ENCODE measurements at places on chromosomes 7 and 10. TPM values are rescaled to one million over a fixed set of nuclear protein-coding genes. Genes with fewer than 3 reads are reported as not detected.

The PTN gene
- 30.9 TPM for total RNA-seq

The GNGT1 gene
- total RNA-seq = not detected

The KAZALD1 gene
- total RNA-seq = 0.26 TPM

The EBLN1 gene
- total RNA-seq = not detected

The NPC1L1 gene
- not detected for total RNA-seq

The ACSM6 gene
- total RNA-seq = not detected

DNA sequence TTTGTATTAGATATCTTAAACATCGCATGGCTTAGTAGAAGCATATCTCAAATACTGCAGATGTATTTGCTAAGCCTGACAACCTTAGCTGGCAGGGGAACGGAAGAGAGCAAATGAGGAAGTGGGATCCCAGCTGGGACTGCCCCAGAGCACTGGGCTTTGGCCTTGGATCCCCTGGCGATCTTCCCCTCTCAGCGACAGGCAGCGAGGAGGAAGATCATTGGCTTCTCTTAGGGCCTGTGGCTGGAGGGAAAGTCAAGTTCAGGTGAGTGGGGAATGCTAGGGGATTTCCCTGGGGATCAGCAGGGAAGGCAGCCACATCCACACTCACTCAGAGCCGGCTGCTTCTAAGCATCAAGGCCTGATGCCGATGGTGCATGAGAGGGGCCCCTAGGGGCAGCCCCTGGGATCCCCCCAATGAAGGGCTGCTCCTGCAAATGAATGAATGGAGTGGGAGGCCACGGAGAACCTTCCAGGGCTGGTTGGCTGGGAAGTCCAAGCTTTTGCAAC is 42.0 kb downstream of the LYZL2 start:
- H3K4me1 ChIP-seq = no peaks in the 10 kb centered on the region
- no peak overlapping the region for H3K4me3 ChIP-seq
- DNase-seq = no peak

GRCh38 chr7:101612885-101613515 is 16.1 kb downstream of the MYL10 start:
- DNase-seq = no peak
- H3K27ac ChIP-seq = no peak overlapping the region
- no peaks in the 10 kb centered on the region for H3K4me1 ChIP-seq
- H3K4me3 ChIP-seq = no peak overlapping the region

DNA sequence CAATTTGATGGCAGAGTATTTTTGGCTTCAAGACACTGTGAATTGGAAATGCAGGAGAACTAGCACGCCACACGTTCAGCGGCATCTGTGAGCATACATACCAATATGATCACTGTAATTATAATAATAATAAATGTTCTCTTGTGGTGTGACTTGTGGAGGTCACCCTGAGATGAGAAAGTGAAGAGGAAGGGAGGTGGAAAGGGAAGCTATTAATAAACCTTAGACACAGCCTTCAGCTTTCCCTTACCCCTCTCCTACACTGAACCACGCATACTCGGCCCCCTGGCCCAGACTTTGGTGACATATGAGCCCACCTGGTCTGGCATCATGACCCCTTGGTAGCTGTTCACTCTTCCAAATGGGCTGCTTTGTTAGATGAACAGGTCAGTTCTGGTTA is 139.1 kb downstream of the SORCS3 start:
- no peaks in the 10 kb centered on the region for H3K36me3 ChIP-seq
- H3K4me3 ChIP-seq = no peak overlapping the region
- no peak for DNase-seq

DNA sequence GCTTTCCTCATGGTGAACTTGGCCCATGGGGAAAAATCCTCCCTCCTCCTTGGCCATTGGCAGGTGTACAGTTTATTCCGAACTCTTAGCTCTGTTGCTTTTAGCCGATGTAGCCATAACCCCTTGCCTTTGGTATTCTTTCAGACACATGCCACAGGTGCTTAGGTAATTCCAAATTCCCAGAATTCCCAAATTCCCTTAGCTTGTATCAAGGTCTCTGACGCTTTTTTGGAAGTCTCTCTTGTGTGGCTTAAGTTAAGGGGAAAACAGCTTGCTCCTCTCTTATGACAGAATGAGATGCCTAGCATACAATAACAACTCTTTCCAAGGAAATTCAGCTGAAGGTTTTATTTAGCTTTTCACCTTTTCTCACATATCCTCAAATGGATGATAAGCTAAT is 68.0 kb downstream of the SUGCT start:
- H3K36me3 ChIP-seq = no peaks in the 10 kb centered on the region
- no peak overlapping the region for H3K4me3 ChIP-seq
- H3K27ac ChIP-seq = no peak overlapping the region
- H3K27me3 ChIP-seq = no peaks in the 10 kb centered on the region
- no peak for DNase-seq

DNA sequence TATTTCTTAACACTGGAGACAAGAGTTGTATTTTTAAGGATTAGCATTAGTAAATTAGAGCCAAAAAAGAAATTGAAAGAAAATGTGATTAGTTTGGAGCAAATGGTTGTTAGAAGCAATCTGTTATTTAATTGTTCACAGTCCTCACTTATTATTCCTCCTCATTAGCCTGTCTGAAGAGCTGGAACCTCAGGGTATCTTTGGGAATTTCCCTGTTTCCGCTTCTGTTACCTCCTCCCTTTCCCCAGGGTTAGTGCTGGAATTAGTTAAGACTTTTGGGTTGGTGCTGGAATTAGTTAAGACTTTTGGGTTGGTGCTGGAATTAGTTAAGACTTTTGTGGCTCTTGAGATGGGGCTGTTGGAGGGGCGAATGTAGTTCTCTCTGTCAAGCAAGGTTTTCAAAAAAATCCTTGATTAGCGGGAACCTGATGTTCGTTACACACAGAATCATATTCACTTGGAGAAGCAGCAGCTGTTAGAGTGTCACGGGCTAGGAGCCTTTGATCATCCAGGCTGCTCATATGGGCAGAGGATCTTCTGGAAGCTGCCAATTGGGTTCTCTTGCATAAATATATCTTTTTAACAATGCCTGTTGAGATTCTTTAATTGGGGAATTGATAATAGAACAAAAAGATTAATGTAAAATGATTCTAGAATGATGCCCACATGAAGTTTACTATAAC is 251.0 kb upstream of the NPSR1 start:
- no peaks in the 10 kb centered on the region for H3K27me3 ChIP-seq
- no peaks in the 10 kb centered on the region for H3K4me1 ChIP-seq
- no peaks in the 10 kb centered on the region for H3K36me3 ChIP-seq

DNA sequence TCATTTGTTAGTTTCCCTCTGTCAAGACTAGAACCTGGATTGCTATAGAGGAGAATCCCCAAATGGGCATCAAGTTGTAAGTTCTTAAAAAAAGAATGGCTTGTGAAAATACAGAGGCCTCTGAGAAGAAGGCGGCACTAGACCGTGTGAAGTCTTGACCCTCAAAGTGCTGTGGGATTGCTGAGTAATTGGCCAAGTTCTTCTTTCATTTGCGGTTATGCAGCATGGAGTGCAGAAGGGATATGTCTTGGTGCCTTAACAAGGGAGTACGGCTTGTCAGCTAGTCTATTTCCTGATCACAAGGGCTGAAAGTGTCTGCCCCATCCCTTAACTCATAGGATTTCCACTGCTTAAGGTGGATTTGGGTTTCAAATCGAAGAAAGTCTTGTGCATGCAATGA is 81.2 kb downstream of the MKX start:
- no peak overlapping the region for H3K4me3 ChIP-seq
- no peaks in the 10 kb centered on the region for H3K4me1 ChIP-seq
- H3K27me3 ChIP-seq = no peaks in the 10 kb centered on the region

DNA sequence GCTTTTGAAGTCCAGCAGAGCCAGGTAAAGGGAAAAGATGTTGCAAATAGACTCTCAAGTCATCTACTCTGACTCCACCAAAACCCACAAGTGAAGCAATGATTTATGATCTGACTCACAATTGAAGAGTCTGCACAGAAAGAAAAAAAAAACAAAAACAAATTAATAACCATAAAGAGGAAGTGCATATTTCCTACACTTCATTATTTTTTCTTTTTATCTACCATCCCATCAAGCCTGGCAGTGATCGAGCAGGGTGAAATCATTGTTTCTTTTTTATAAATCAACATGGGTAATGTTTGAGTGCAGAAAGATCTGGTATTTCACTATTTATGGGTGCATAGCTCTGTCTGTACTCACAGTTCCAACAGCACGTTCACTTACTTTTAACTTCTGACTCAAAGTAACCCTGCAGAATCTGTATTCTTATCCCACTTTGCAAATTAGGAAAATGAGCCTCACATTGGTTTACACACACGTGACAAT is 829.0 kb downstream of the TNS3 start:
- DNase-seq = peak; percentile 28
- H3K27ac ChIP-seq = peak overlapping the region; percentile 71
- H3K36me3 ChIP-seq = no peaks in the 10 kb centered on the region
- no peaks in the 10 kb centered on the region for H3K27me3 ChIP-seq

DNA sequence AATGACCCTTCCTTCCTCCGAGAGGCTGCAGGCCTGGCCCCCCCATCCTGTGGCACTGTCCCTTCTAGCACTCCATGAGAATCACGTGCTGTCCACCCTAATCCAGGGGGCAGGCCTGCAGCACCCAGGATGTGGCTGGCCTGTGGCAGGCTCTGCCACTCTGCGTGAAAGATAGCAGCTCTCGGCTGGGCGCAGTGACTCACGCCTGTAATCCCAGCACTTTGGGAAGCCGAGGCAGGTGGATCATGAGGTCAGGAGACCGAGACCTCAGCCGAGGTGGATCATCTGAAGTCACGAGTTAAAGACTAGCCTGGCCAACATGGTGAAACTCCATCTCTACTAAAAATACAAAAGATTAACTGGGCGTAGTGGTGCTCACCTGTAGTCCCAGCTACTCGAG is 18.9 kb upstream of the LFNG start:
- no peak overlapping the region for H3K4me3 ChIP-seq
- H3K36me3 ChIP-seq = no peaks in the 10 kb centered on the region
- H3K27me3 ChIP-seq = no peaks in the 10 kb centered on the region
- H3K4me1 ChIP-seq = no peaks in the 10 kb centered on the region
- no peak overlapping the region for H3K27ac ChIP-seq
- no peak for DNase-seq

DNA sequence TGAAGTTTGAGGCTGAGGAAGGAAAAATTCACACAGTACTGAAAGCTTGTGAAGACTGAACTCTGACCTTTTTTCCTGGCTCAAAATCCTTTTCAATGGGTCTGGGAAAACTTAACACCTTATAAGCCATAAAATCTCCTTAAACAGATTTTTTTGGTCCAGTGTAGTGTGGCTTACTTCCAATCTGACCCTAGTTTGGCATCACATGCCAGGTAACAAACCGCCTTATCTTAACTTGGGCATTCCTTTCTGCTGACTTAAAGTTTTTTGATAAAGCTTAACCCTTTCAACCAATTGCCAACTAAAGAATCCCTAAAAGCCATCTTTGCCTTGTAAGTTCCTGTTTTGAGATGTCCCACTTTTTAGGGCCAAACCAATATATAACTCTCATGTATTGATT is 13.2 kb upstream of the ITPRID1 start:
- no peaks in the 10 kb centered on the region for H3K27me3 ChIP-seq
- H3K36me3 ChIP-seq = no peaks in the 10 kb centered on the region
- H3K4me1 ChIP-seq = no peaks in the 10 kb centered on the region
- no peak overlapping the region for H3K4me3 ChIP-seq

DNA sequence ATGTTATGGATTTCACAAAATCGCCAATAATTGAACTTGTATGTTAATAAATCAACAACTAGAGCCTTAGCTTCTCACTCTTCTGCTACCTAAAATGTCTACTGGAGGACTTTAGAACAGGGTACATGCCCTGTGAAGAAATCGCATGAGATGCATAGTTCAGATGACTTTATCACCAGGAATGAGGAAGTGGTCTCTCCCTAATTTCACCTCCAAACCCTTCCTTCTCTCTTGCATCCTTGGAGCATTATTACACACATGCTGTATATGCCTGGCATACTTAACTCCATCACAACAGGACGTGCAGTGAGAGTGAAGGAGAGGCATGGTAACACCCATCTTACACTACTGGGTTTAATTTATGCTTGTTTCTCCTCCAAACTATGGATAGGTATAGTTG is 27.8 kb downstream of the RHEB start:
- peaks cover 7% of the 10 kb centered on the region for H3K4me1 ChIP-seq
- no peaks in the 10 kb centered on the region for H3K27me3 ChIP-seq
- no peak overlapping the region for H3K27ac ChIP-seq
- H3K36me3 ChIP-seq = no peaks in the 10 kb centered on the region
- DNase-seq = no peak

- H3K4me1 ChIP-seq = peaks cover 3% of the 10 kb centered on the region
- H3K27me3 ChIP-seq = no peaks in the 10 kb centered on the region
- H3K4me3 ChIP-seq = peak overlapping the region; percentile 33
- no peak for DNase-seq
Measured at GRCh38 chr10:45419676-45420025, 45.6 kb downstream of the ALOX5 start.

- H3K4me1 ChIP-seq = no peaks in the 10 kb centered on the region
- no peak for DNase-seq
Measured at GRCh38 chr10:84511709-84512285, 183.4 kb downstream of the CCSER2 start.

GRCh38 chr7:28405662-28406061 is 6.7 kb upstream of the CREB5 start:
- peak; percentile 71 for DNase-seq
- no peaks in the 10 kb centered on the region for H3K36me3 ChIP-seq
- H3K4me1 ChIP-seq = no peaks in the 10 kb centered on the region
- no peaks in the 10 kb centered on the region for H3K27me3 ChIP-seq
- H3K27ac ChIP-seq = no peak overlapping the region

DNA sequence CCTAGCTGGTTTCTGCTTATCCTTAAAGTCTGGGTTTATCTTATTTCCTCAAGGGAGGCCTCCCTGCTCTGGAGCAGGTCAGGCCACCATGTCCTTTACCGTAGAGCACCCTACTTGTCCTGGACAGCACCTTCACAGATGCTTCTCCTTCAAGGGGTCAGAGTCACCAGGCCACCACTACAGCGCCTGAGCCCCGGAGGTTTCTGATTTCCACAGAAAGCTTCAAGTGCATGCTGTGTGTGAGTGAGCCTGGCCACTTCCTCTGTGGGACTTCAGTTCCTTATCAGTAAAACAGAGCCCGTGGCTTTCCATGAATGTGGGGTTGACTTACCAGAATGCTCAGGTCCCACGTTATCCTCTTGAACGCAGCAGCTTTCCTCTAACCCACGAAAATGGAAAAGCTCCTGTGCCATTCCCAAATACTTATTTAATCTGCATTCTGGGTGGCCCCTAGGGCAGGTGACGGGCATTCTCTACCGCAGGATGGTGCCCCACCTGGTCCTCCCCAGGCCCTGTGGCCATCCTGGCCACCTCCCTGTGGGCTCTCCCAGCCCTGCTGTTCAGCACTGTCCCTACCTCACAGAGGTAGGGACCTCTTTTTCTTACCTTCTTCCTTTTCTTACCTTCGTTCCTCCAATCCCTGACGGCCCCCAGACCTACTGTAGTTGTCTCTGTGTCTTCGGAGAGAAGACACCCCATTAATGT is 1.4 kb upstream of the DOCK1 start:
- DNase-seq = no peak
- no peak overlapping the region for H3K27ac ChIP-seq
- H3K4me3 ChIP-seq = no peak overlapping the region
- H3K4me1 ChIP-seq = peaks cover 8% of the 10 kb centered on the region
- no peaks in the 10 kb centered on the region for H3K36me3 ChIP-seq
- H3K27me3 ChIP-seq = no peaks in the 10 kb centered on the region

GRCh38 chr10:1128115-1128514 is 71.9 kb downstream of the WDR37 start:
- H3K4me1 ChIP-seq = no peaks in the 10 kb centered on the region
- no peaks in the 10 kb centered on the region for H3K36me3 ChIP-seq
- DNase-seq = no peak
- H3K27me3 ChIP-seq = no peaks in the 10 kb centered on the region
- no peak overlapping the region for H3K27ac ChIP-seq
- H3K4me3 ChIP-seq = no peak overlapping the region

- no peaks in the 10 kb centered on the region for H3K27me3 ChIP-seq
- H3K4me3 ChIP-seq = no peak overlapping the region
- no peaks in the 10 kb centered on the region for H3K4me1 ChIP-seq
Measured at GRCh38 chr10:31977440-31978155, 49.0 kb upstream of the ARHGAP12 start.
